Stimulated activated CD4-positive, alpha-beta T cell treated with anti-CD3 and anti-CD28 coated beads, Interleukin-2, amount 100 ng/mL, for 48 hours (primary cell): ENCODE measurements at places on chromosomes 5 and 9.

DNA sequence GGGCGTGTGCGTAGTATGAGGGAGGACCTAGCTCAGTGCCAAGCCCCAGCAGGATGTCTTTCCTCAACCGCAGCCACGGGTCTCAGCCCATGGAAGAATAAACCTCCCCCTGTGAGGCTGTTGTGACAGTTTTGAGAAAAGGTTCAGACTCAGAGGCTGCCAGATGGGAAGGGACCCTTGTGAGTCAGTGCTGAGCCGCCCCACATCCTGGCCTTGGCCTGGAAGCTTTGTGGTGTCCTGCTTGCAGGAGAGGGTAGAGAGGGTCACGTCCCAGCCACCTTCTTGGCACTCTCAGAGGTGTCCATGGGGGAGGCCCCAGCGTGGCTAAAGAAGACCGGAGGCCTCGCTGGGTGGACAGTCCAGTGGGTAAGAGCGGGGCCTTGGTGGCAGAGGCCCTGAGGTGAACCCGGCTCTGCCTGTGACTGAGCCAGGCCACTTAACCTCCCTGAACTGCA lies 2.8 kb downstream of the GRHPR start:
- DNase-seq, result no peak

GRCh38 chr9:97895211-97895610 lies 27.1 kb downstream of the TRMO start:
- DNase-seq, result no peak

- no peak for DNase-seq
Measured at GRCh38 chr9:110986529-110986928, 51.7 kb downstream of the LPAR1 start.

DNA sequence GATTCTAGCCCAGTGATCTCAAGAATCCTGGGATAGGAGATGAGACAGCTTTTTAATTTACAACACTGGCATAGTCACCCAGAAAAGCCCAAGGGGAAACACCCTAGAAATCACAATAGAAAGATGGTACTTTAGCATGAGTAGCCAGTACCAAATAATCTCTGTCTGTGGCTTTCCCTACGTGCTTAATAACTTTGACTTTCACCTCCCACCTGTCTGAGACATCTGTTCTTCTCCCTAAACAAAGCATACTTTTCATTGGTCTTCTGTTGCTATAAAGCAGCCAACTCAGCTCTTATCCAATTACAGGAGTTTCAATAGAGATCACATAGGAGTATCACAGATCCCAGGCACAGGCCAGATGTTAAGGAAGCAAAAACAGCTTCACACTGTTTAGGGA lies 10.4 kb downstream of the MARCHF3 start:
- DNase-seq, result no peak

GRCh38 chr5:148000036-148000435 lies 63.7 kb upstream of the SPINK5 start:
- DNase-seq, result no peak
